Activated naive CD8-positive, alpha-beta T cell treated with anti-CD3 and anti-CD28 coated beads, Interleukin-2, amount 10 ng/mL, durations not matched to agents 7 days and 5 days (primary cell): ENCODE measurements at places on chromosomes 3 and 15. TPM values are rescaled to one million over a fixed set of nuclear protein-coding genes. Genes with fewer than 3 reads are reported as not detected.
A peak's percentile ranks its signal among the peaks of the same experiment; 100 is the strongest.

Gene ANKRD34C
- not detected for total RNA-seq

GRCh38 chr3:74009961-74010844 lies 385.5 kb upstream of the PDZRN3 start:
- no peak overlapping the region for H3K27ac ChIP-seq
- H3K4me1 ChIP-seq: no peaks in the 10 kb centered on the region
- no peaks in the 10 kb centered on the region for H3K36me3 ChIP-seq
- no peaks in the 10 kb centered on the region for H3K27me3 ChIP-seq
- DNase-seq: no peak

DNA sequence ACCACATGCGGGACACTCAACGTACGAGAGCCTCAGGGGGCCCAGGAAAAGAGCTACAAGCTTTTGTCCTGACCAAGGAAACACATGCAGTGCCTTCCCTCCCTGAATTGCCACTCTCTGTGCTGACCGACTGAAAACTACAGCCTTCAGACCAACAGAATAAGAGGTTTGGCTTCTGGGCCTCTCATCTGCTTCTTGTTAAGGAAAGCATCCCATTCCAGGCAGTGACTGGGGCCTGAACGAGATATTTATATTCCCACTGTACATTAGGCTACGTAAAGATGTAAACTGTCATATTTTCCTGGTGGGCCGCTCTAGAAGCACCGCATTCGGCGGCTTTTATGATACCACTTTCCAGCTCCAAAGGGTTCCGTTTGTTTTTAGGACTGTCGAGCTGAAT lies 208.9 kb upstream of the TPM1 start:
- no peak overlapping the region for H3K4me3 ChIP-seq
- H3K4me1 ChIP-seq: peaks cover 2% of the 10 kb centered on the region
- H3K27ac ChIP-seq: no peak overlapping the region
- no peaks in the 10 kb centered on the region for H3K36me3 ChIP-seq
- peaks cover 8% of the 10 kb centered on the region for H3K27me3 ChIP-seq

DNA sequence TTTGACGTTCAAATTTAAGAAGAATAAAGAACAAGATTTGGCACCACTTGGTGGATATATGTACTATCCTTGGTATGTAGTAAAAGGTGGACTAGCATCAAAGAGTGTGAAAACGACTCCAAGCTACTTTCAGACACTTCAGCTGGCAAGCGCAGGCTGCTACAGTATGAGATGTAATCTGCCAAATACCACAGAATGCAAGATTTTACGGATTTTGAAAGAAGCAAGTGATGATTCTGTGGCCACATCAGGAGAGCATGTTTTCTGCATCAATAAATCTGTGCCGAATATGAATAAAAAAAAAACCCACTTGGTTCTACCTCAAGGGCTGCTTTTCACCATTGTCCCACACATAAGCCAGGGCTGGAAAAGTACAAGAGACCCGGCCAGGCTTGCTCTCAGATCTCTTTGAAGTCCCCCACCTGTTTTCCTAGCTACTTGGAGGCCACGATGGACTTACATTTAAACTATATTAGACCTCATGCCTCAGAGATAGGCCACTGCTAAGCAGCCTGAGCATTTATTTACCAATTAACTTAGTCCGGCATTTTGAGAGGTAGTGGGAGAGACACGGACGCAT lies 37.4 kb downstream of the MYO1E start:
- peaks cover 12% of the 10 kb centered on the region for H3K4me1 ChIP-seq
- H3K36me3 ChIP-seq: peaks cover 4% of the 10 kb centered on the region
- no peak overlapping the region for H3K4me3 ChIP-seq
- DNase-seq: no peak
- H3K27me3 ChIP-seq: peaks cover 3% of the 10 kb centered on the region

- no peak overlapping the region for H3K4me3 ChIP-seq
- no peaks in the 10 kb centered on the region for H3K27me3 ChIP-seq
- no peaks in the 10 kb centered on the region for H3K36me3 ChIP-seq
- H3K27ac ChIP-seq: no peak overlapping the region
- no peak for DNase-seq
- H3K4me1 ChIP-seq: no peaks in the 10 kb centered on the region
Observed at GRCh38 chr3:66912306-66912705, 85.8 kb upstream of the KBTBD8 start.

DNA sequence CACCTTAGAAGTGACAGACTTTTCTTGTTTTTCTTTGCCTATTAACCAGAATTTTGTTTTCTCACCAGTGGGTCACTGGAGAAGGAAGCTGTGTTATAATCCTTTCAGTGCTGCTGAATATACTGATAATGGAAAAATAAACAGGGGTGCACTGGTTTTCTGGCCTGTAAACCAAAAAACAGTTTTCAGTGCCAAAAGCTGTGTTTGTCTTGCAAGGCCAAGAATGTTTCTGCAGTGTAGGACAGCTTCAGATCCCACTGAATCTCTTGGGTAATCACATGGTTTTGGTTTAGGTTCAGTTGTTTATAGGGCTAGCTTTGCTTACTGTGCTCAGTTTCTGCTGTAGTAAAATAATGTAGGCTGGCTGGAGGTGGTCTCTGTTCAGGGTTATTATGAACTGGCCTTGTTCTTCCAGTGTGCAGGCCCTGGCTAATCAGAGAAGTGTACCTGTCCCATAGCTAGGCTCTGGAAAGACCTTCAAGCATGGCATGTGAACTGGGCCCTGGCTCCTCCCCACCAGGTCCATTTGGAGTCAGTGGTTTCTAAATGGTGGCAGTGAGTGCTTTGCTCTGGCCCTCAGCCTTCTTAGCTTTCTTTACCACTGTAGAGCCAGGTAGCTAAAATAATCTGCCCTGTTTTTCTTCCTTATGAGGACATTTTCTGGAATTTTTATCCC lies 18.7 kb downstream of the PDE8A start:
- H3K27me3 ChIP-seq: no peaks in the 10 kb centered on the region
- H3K4me1 ChIP-seq: peaks cover 11% of the 10 kb centered on the region
- H3K27ac ChIP-seq: no peak overlapping the region
- H3K4me3 ChIP-seq: no peak overlapping the region

Gene ALG1L2
- 2.7 TPM for total RNA-seq

DNA sequence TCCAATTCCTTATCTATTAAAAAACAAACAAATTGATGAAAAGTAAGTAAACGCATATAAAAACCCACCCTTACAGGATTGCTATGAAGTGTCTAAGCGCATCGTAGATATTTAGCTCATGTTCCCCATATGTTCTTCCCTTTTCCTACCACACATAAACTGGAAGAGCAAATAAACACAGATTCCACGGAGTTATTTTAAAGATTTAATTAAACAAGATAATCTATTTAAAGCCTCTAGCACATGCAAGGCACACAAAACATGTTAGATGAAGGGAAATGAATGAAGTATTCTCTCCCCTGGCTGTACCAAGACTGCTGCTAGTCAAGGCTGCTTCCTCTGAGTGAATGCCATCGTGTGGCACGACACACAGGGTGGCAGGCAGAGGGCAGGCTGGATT lies 78.4 kb upstream of the FGF12 start:
- no peak for DNase-seq
- no peaks in the 10 kb centered on the region for H3K27me3 ChIP-seq
- H3K4me1 ChIP-seq: peaks cover 2% of the 10 kb centered on the region
- H3K36me3 ChIP-seq: no peaks in the 10 kb centered on the region
- no peak overlapping the region for H3K4me3 ChIP-seq
- H3K27ac ChIP-seq: no peak overlapping the region

DNA sequence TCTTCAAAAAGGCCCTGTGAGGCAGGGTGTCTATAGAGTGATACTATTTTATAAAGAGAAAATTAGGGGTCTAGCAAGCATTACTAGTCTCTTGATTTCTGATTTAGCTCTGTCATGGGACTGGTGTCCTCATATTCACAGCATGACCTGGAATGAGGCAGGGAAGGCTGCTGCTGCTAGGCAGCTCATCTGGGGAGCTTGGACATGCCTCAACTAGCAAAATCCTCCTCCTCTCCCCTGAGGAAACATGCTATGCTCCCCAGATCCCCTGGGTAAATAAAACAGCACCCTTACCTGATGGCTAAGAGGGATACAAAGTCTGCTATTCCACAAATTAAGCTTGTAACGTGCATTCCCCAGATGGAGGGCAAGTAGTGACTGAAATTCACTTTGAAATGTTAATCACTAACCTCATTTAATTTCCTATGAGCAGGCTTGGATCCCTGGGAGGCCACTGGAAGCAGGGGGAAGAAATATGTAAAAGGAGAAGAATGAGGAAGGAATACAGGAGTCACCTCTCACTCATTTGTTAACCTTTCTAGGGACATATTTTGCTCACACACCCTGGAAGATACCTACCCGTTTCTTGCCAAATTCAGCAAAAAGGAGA lies 709.4 kb downstream of the SQOR start:
- no peaks in the 10 kb centered on the region for H3K36me3 ChIP-seq
- H3K27me3 ChIP-seq: no peaks in the 10 kb centered on the region
- no peaks in the 10 kb centered on the region for H3K4me1 ChIP-seq
- no peak for DNase-seq
- no peak overlapping the region for H3K4me3 ChIP-seq

DNA sequence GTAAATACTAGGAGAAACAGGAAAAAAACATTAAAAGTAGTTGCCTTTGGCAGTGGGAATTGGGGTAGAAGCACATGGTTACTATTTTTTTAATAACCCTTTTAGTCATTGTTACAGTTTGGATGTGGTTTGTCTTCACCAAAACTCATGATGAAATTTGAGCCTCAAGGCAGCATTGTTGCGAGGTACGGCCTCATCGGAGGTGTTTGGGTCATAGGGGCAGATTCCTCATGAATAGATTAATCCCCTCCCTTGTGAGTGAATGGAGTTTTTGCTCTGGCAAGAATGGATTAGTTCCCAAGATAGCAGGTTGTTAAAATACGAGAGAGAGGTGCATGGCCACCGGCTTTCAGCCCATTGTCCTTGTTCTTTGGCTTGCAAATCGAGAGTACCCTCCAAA lies 92.6 kb downstream of the LEKR1 start:
- H3K27ac ChIP-seq: no peak overlapping the region
- no peaks in the 10 kb centered on the region for H3K27me3 ChIP-seq
- H3K4me3 ChIP-seq: no peak overlapping the region
- H3K36me3 ChIP-seq: no peaks in the 10 kb centered on the region
- no peaks in the 10 kb centered on the region for H3K4me1 ChIP-seq

DNA sequence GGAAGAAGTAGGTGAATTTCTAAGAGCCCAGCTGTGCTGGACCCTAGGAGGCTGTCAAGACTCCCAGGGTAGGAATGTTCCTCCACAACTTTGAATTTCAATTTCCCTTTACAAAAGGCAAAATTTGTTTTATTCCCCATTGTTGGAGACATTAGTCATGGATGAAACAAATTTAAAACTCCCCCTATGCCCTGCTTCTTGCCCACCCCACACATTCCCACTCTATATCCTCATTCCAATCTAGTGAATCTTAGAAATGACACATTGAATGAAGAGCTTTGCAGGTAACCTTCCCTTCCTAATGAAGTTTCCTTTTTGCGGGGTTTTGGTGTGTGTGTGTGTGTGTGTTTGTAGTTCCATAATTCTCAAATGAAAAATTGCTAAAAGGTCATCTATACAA lies 72.6 kb downstream of the CCNL1 start:
- no peak overlapping the region for H3K27ac ChIP-seq
- no peaks in the 10 kb centered on the region for H3K27me3 ChIP-seq
- DNase-seq: no peak
- H3K4me1 ChIP-seq: peaks cover 36% of the 10 kb centered on the region
- peaks cover 2% of the 10 kb centered on the region for H3K36me3 ChIP-seq

Gene P2RY1
- total RNA-seq: 0.28 TPM

DNA sequence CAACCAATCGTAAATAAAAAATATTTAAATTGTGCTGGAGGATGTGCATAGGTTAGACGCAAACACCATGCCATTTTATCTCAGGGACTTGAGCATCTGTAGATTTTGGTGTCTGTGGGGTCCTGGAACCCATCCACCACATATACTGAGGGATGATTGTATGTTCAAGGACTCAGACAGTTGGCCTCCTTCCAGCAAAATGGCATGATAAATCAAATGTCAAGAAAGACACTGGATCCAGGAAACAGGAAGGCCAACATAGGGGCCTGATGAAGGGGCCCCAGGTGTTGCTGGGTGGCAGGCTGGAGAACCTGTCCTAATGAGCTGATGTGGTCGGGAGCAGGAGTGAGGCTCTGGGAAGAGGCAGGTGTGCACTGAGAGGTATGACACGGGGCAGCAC lies 289.5 kb downstream of the GABRG3 start:
- no peaks in the 10 kb centered on the region for H3K4me1 ChIP-seq
- no peak overlapping the region for H3K27ac ChIP-seq
- no peaks in the 10 kb centered on the region for H3K27me3 ChIP-seq
- H3K4me3 ChIP-seq: no peak overlapping the region

DNA sequence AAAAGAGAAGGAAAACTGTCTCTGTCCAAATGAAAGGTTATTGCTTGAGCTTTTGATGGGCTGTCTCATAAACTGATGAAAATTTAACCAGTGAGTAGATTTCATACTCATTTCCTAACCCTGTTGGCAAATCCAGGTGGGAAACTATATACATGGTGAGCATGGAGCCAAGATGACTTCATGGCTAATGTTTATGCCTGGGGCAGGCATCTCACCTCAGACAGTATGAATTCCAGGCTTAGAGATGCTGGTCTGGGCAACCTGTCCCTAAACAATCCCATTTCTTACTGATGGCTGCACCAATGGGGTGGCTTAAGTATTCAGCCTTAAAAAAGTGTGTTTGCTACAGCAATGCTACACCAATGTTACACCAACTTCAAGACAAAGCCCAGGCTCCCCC lies 58.1 kb downstream of the SLTM start:
- H3K27me3 ChIP-seq: no peaks in the 10 kb centered on the region
- no peak for DNase-seq
- no peaks in the 10 kb centered on the region for H3K4me1 ChIP-seq
- H3K4me3 ChIP-seq: no peak overlapping the region
- H3K36me3 ChIP-seq: peaks cover 27% of the 10 kb centered on the region

DNA sequence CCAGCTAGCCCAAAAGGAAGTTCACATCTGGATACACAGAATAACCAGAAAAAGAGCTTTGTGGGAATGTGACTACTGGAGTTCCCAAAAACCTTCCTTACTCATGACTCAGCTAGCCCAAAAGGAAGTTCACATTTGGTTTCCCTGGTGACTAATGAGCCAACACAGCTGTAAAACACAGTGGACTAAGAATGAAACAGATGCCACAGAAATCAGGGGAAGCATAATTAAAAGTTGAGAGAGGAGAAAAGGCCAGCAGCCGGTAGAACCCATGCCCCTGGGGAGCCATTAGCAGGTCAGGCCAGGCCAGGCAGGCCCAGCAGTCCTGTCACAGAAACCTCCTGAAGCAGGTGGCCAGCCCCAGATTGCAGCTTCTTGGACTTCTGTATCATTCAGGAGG lies 130.3 kb downstream of the GHSR start:
- H3K4me3 ChIP-seq: no peak overlapping the region
- DNase-seq: no peak
- H3K27me3 ChIP-seq: no peaks in the 10 kb centered on the region
- H3K27ac ChIP-seq: peak overlapping the region; percentile 19

Gene SLC9A9
- total RNA-seq: 9.9 TPM

Gene TRANK1
- 102 TPM for total RNA-seq
